CD8-positive, alpha-beta T cell (primary cell): ENCODE measurements at places on chromosomes 6 and 20.

DNA sequence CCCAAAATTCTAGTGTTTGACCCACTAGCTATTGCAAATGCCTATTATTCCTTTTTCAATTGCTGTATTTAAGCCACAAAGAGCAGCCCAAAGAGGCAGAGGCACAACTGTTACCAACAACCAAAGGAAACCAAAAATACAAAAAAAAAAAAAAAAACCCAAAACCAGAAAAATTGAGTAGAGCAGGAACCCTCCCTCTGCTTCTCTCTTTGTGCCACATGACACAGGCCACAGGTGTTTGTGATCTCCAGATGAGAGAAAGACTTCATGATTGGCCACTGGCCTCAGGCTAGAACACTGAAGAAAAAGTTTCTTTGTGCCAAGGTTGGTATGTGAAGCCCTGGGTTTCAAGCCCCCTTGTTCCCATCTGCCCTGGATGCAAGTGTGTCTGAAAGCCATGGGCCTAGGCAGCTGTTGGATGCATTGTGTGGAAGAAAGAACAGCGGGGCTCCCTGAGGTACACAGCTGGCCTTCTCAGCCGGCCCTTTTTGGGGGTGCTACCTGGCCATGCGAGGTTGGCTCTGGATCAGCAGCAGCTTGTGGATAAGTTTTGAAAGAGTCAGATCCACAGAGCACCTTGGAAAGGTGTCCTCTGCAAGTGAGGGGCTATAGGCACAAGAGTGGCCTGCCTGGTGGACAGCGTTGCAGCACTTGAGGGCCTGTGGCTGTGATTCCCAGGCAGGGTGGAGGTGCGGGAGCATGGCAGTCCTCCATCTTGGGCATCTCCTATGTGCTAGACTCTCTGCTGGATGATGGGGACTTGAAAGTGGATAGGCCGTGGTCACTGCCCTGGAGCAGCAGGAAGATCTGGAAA is 204.5 kb downstream of the ZDHHC14 start:
- DNase-seq = no peak

DNA sequence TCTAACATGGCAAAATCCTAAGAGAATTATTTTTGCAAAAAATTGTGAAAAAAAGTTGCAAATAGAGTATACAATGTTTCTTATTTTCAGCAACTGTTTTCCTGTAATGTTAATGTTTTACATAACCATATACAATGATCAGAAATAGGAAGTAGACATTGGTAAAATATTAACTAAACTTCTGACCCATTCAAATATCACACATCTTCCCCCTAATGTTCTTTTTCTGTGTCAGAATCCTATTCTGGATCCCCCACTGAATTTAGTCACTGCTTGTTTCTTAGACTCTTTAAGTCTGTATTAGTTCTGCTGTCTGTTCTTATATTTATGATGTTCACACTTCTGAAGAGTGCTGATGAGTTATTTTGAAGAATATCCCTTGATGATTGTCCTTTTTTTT is 62.0 kb downstream of the HFE start:
- no peak for DNase-seq

DNA sequence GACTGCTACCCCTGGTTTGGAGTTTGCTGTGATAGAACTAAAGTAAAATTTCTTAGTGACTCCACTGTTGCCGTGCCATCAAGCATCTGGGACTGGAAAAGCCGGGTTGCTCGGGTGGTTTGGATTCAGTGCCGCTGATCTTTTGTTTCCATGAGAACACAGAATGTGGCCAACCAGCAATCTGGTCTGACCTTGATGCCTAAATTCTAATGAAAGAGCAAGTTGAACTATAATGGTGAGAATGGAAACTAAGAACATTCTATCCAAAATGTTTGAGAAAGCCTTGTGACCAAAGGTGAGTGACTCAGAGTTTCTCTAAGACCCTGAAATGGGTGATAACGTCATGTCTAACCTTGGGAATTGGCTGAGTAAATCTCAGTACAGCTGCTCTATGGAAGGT is 9.9 kb upstream of the PI16 start:
- no peak for DNase-seq

GRCh38 chr20:35055445-35056276 is 36.9 kb downstream of the TRPC4AP start:
- no peak for DNase-seq

DNA sequence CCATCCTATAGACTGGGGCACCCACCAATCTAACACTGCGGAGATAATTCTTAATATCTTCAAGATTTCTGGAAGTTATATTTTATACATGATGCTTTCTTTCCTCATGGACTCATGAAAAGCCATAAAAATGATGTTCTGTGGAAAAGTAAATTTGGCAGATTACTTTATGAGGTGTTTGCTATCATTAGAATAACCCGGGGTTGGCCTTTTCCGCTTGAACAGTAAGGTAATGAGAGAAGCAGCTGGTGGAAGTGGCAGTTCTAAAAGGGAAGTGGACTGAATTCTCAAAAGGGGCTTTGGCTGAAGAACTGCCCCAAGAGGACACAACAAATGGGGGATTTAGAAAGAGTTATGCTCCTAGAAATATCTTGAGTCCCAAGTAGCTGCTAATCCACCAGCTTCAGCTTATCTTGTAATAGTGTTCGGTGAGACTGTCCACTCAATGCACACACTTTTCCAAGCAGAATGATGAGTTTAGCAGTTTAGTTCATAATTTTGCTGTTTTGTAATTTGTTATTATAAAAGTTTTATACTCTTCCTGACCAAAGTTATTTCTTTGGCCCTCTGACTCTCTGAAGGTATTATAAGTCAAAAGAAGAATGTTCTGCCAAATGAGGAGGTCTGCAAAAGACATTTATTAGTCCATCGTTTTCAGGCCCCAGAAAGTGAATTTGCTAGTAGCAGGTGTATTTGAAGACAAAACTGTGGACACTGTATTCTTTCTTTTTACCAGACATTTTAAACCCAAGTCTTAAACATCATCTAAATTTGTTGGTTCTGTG is 2.9 kb downstream of the ISM1 start:
- DNase-seq = no peak

DNA sequence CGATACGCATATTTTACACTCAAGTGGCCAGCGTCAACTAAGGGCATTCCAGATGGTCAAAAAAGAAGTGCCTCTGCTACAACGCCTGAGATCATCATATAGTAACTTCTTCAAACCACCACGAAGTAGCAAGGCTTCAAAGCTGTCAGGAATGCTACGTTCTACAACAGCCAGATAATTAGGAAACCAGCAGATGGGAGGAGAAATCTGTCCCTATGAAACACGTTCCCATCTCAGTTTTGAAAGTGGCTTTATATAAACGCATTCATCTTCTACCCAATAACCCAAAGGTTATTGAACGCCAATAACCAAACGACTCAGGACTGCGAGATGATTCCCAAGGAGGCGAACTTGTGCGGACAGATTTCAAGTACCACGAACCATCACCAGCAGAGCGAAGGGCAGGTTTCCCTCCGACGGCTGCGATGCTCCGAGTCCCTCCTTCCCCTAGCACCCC is 1.2 kb downstream of the ABHD12 start:
- no peak for DNase-seq

DNA sequence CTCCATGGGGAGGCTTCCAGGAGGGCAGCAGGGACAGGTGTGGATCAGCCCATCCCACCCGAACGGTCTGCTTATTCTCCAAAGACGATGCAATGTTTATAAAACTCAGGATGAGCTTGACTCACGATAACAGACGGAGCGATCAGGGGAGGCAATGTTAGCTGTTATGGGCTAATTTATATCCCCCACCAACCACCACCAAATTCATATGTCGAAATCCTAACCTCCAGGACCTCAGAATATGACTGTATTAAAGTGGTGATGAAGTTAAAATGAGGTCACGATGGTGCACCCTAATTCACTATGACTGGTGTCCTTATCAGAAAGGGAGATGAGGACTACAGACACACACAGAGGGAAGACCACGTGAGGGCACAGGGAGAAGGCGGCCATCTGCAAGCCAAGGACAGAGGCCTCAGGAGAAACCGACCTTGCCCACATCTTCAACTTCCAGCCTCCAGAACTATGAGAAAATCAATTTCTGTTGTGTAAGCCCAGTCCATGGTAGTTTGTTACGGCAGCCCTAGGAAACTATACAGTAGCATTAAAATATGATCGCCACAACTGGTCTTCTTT is 7.0 kb downstream of the ADTRP start:
- no peak for DNase-seq

DNA sequence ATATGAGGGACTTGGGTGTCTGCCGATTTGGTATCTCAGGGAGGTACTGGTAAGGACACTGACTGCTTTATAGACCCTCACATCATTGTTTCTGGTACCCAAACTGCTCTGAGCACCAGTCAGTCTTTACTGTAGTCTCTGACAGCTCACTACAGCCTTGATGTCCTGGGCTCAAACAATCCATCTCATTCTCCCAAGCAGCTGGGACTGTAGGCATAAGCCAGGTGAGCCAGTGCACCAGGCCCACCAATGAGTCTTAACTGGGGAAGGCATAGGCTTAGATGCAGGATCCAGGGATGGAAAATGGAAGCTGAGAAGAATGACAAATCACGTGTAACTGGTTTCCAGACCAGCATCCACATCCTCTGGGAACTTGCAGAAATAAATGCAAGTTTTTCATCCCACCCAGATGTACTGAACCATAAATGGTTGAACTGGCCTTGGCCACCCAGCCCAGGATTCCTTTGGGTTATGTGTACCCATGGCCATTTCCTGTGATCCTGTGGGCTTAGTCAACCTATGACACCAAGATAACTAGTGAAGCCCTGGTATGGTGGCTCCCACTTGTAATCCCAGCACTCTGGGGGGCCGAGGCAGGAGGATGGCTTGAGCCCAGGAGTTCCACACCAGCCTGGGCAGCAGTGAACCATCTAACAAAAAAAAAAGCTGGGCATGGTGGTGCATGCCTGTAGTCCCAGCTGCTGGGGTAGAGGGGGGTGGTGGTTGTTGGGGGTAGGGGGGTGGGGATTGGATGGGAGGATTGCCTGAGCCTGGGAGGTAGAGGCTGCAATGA is 5.8 kb downstream of the TUBB start:
- DNase-seq = no peak

DNA sequence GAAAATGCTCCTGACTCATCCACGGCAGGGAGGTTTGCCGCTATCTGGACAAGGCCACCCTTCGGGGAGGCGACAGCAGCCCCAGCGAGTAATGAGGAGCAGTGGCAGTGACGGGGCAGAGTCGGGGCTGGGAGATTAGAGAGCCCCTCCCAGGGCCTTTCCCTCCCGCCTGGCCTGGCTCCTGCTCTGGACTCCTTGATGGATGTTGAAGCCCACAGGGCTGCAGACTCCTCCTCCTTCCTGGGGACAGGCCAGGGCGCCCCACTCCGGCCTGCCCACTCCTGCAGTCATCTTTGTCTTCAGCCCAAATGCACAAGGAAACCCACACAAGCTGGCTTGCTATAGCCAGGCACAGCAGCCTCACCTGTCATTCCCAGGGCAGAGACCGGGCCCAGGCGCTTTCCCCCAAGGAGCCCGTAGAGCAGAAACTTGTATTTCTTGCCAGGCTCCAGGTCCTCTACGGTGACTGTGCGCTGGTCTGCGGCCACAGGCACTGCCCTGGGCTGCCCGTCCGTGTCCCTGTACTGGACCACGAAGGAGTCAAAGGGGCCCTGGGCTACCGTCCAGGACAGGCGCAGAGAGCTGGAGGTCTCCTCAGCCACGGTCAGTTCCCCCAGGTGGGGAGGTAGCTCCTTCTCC is 7.7 kb downstream of the CYP21A2 start:
- no peak for DNase-seq

- no peak for DNase-seq
Measured at GRCh38 chr6:13492357-13492756, 5.0 kb upstream of the GFOD1 start.

DNA sequence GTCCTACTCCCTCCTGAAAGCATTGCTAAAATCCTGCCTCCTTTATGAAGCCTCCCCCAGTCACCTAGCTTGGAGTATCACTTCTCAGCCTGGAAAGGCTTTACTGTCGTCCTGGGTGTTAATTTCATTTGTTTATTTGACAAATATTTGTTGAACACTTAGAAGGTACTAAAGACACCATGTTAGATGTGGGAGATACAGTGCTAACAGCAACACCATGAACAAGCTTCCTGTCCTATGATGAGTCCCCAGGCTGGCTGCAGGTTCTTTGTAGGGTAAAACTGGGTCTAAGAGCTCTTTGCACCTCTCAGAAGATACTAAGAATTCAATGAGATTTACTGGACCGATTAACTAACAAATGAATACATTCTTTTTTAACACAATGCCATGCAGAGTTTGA is 109.2 kb upstream of the TMEM170B start:
- no peak for DNase-seq

GRCh38 chr20:1685304-1686052 is 27.9 kb upstream of the SIRPG start:
- DNase-seq = no peak

DNA sequence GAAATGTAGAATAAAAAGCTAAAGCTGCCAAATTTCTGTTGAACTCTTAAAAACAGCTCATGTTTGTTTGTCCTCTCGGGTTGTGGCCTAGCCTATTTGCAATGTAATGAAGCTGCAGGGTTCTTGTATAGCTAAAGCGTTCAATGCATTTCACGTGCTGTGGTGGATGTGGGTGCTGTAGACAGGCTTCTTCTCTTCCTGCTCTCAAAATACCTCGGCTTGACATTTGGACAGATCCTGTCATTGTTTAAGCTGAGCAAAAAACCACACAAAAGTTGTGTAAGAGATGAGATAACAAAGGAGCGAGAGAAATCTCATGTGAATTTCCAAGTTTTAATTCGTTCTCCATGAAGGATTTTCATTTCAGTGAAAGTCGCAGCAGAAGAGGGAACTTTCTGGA is 196.3 kb upstream of the UST start:
- DNase-seq = no peak

- DNase-seq = no peak
Measured at GRCh38 chr6:8361259-8361658, 74.1 kb downstream of the SLC35B3 start.

- DNase-seq = no peak
Measured at GRCh38 chr20:2509794-2510193, 1.1 kb upstream of the ZNF343 start.

- no peak for DNase-seq
Measured at GRCh38 chr6:157161912-157162311, 161.4 kb downstream of the TMEM242 start.

DNA sequence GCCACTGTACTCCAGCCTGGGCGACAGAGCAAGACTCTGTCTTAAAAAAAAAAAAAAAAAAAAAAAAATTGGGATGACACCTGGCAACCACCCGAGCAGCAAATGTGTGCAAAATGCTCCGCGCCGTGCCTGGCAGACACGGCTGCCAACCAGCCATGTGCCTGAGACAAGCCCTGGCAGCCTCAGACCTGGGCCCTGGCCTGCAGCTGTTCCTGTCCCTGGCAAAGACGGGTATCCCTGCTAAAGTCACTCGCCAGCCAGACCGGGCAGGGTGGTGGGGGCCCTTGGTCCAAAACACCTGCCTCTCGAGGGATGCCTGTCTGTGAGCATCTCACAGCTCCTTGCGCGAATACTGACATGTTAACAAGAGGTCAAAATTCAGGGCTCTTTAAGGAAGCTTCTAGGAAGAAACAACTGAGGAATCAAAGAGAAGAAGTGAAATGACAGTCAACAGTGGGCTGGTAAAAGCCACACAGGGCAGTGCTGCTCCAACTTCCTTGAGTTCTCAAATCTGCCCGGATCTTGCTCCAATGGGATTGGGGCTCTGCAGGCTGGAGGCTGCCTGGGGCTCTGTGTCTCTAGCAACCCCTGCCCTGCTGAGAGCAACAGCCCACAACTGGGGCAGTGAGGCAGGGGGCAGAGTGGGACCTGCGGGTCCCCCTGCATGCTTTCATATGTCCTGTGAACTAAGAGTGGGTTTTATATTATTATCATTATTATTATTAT is 53.4 kb downstream of the SYTL3 start:
- DNase-seq = no peak

- DNase-seq = no peak
Measured at GRCh38 chr6:33199687-33200218, 712 bp downstream of the RXRB start.

- DNase-seq = no peak
Measured at GRCh38 chr6:29976253-29976587, 33.9 kb downstream of the HLA-A start.
